ENCODE measurements at places on chromosomes 7 and 10.

DNA sequence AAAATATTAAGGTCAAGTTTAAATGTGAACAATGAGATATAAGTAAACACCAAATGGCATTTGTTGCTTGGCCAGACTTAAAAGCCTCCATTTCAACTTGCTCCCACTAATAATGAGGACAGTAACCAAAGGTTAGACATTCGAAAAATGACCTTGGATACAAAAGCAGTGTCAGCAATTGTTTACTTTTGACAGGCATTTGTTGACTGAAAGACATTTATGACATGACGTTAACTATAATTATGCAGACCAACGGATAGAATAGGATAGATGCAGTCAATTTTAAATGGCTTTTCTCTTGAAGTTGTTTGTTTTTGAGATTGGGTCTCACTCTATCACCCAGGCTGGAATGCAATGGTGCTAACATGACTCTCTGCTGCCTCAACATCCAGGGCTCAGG is 6.3 kb upstream of the WNT16 start:
- DNase-seq, result no peak

- DNase-seq, result no peak
Observed at GRCh38 chr7:78863281-78863680, 590.2 kb downstream of the MAGI2 start.

DNA sequence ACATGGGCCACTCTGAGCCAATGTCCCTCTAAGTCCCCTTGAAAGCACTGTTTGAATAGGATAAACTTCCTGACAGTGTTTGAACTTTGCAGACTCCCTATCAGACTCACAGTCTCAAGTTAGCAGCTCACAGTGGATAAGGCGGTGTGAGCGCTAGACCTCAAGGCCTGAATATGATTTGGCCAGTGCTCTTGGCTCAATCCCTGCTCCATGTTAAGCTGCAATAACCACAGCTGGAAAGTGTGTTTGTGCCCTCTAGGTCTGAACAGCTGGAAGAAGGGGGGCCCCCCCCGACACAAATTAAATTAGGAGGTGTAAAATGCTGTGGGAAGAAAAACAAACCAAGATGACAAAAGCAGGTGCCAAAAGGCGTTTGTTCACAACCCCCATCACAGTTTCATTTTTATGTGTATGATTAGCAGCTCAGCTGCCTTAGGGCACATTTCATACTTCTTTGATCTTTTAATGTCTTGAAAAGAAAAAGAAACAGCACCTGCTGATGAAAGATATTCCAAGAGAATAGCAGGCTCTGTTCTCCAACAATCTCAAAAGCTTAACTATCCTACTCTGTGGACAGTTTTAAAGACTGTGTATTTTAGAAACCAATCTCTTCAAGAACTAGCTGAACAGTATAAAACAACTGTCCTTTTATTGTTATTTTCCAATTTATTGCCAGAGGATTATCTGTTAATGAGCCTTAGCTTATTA is 167.6 kb downstream of the SNX13 start:
- no peak for DNase-seq

- DNase-seq, result no peak
Observed at GRCh38 chr10:59611048-59611447, 98.6 kb downstream of the SLC16A9 start.

GRCh38 chr10:13928451-13928850 is 341.7 kb downstream of the PRPF18 start:
- no peak for DNase-seq

GRCh38 chr10:60834401-60834800 is 56.1 kb downstream of the CDK1 start:
- DNase-seq, result no peak

DNA sequence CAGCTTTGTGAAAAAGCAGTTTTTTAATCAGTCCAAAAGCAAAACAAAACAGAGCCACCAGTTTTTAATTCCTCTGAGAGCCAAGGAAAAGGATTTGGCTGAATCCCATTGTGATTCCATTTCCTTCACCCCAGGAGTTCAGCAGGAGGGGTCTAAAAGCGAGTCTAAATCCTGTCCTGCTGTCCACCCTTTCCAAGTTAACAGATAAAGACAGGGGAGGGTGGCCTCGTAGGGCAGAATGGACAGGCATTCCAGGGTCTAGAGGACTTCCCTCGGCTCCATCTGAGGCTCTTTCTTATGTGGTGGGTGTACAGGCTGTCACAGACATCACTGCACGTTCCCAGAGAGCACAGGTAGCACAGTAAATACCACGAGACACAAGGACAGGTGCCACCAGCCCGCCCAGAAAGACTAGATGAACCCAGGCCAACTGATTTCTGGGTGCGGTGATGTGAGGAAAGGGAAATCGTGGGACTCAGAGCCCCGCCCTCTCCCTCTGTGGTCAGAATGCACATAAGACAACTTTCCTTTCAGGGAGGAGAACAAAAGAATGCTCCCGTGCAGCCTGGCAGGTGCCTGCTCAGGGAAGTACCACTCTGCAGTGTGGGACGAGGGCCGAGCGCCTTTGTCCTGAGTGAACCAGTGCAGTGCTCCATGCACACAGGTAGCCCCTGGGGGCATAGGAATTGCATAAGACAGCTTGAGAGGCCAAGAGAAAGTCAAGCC is 119.7 kb downstream of the ABLIM1 start:
- DNase-seq, result no peak

DNA sequence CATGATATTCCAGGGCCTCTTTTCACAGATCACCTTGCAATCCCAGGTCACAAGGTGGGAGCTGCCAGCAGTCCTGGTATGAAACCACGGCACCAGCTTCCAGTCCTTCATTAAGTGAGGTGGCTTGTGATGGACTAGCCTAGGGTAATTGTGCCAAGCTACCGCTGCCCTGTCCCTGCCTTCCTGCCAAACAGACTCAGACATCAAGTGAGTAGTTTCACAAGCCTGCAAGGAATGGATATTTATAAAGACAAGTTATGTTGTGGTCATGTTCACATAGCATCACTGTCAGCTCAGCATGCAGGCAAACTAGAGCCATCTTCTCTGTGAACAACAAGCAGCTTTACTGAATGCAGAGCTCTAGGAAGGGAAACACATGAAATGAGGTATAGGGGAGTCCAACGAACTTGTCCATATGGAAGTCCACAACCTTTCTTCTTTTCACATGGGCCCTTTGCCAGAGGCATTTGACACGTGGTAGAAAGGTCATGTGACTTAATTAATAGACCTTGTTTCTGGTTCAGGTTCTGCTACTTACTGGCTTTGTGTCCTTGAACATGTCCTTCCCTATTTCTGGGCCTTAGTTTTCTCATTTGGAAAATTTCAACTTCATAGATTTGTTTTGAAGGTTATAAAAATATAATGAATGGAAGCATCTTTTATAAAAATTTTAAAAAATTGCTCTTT is 1061.2 kb downstream of the KCNMA1 start:
- no peak for DNase-seq

DNA sequence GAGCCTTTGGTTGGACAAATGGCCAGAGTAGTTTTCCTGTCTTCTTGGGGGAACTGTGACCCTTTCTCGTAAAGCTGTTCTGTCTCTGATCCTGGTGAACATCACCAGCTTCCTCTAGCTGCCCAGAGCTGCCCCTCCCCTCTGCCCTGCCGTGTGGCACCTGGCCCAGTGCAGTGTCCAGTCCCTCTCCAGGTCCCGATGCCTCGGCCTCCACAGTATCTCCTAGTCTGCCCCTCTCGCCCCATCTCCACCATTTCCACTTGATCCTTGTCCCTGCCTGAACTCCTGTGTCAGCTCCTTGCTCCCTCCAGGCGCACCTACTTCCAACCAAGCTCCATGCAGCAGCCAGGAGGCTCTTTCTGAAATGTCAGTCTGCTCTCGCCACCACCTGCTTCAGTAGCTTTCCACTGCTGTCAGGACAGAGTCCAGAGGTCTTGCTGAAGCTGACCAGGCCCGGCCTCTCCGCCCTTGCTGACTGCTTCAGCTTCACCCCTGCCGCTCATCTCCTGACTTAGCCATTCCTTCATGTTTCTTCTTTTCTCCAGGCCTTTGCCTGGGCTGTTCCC is 133.6 kb downstream of the GRK5 start:
- DNase-seq, result no peak

DNA sequence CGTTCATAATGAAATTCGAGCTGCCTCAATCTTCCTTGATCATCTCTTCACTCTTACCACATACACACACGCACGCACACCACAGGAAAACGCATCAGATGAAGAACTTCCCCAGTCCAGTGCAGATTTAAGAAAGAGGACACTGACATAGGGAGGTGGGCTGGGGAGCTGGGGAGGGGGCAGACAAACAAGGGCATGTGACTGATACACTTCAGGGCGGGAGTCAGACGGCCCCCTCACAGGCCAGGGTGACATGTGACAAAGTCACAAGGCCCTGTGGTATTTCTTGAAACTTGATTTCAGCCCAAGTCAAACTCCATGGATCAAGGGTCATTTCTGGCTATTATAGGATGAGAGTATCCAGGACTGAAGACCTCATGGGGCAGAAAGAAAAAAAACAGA is 82.6 kb downstream of the KCNMA1 start:
- DNase-seq, result no peak

GRCh38 chr7:67754651-67755050 is 758.0 kb downstream of the TYW1 start:
- DNase-seq, result no peak

GRCh38 chr7:65325793-65326432 is 47.7 kb upstream of the ZNF92 start:
- DNase-seq, result no peak

DNA sequence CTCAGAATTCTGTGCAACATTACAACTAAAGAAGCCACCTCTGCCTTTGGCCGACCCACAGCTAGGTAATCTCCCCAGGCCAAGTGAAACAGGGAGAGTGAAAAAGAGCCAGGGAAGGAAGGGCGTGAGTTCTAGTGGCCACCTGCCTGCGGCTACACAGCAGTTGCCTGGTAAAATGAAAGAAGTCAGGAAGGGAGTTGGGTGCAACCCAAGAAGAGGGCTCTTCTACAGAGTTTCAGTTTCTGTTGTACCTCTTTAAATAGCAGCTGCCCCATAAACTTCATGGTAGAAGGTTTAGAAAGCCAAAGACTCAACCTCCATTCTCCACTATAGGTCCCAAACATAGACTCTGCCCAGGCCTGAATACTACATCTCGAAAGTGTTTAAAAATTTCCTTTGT is 76.2 kb upstream of the TMEM168 start:
- DNase-seq, result no peak

DNA sequence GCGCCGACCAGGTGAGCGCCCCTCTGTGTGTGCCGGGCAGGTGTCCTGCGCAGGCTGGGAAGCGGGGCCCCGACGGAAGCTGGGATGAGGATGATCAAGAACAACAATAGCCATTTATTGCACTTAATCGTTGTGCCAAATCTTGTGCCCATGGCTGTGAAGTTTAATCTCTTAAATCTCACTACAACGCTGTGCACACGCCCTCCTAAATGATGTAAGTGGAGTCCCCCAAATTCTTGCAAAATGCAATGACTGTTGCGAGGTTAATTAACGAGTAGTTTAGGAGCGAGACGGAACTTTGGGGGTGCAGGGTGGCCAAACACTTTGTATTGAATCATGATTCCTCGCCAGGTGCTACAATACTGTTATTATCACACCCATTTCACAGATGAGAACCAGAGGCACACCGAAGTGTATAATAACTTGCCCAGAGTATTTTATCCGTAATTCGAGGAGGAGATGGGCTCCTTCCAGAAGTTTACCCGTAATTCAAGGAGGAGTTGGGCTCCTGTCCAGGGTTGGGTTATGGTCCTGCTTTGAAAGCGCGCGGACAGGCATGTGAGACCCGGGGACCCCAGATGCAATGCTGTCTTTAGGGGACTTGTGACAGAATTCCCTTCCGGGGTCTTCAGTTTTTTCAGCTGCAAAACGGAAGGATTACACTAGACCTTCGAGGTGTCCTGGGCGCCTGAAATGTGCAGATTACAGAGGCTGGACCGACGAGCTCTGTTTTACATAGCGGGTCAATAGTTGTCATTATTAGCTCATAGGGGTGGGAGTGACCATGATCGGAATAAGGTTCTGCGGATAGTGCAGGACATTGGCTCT is 1.0 kb downstream of the FFAR4 start:
- DNase-seq, result no peak

DNA sequence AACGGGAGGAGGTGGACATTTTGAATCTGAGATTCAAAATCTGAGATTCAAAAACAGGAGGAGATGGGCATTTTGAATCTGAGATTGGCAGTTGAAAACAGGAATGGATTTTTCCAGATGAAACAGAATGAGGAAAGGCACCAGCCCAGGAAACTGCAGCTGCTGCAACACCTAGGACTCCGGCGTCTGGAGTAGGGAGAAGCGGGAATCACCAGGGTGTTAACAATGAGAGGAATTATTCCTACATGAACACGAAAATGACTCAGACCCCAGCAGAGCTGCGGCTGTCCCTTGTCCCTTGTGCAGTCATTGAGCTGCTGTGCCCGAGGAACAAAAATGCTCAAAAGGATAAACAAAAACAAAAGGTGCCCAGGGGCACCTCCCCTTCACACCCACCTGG is 59.9 kb upstream of the KAT6B start:
- no peak for DNase-seq

DNA sequence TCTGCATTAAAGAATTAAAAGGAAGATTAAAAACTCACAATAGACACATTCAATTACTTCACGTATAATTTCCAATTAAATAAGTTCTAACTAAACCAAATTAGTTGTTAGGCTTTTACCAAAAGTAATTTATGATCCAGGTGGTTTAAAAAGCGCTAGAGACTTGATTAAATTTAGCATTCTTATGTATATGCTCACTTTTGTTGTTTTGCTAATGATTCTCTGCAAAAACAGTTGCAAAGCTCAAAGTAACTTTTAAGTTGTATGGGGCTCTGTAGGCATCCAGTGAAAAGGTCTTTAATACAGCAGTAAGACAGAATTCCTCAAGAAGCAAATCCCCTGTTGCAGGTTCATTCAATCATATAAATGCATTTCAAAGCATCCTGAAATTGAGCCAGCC is 15.5 kb upstream of the PNPLA8 start:
- DNase-seq, result no peak

DNA sequence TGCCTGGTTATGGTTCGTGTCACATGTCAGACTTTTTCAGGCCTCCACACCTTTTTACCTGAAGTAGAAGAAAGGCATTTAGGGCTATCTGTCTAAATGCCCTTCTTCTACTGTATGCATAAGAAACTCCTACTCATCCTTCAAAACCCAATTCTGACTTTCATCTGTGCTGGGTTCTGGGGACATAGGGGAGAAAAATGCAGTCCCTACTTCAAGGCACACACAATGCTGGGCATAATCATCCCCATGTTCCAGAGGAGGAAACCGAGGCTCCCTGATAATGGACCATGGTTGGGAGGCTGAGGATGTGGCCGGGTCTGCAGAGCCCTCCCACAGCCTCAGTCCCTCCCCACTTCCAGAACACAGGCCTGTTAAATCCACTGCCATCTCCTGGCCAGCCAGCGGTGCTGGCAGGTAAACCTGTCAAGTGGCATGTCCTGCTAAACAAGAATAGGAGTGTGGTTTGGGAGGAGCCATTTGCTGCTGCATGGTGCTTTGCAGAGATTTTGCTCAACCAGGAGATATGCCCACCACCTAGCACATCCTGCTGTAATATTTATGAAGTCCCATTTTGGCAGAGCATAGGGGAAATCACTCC is 32.0 kb downstream of the GRID1 start:
- no peak for DNase-seq

DNA sequence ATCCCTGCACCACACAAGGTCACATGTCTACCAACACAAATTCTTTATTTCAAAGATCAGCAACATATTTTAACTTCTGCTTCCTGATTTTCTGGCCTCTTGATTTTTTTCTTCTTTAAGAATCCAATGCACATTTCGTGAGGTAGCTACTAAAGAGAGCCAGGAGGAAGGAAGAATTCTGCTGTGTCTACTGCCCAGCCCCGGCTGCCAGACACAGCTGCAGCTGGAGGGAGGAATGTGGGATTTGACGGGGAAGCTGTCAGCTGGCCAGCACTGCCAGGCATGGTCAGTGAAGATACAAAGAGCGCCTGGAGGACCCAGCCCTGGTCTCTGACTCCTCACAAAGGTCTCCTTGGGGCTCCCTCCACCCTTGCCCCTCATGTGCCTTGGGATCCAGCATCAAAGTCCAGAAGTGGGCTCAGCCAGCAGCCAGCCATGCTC is 6.9 kb upstream of the AOC1 start:
- no peak for DNase-seq

Measured in activated CD4-positive, alpha-beta T cell treated with anti-CD3 and anti-CD28 coated beads for 24 hours (primary cell).